Activated CD4-positive, alpha-beta T cell treated with anti-CD3 and anti-CD28 coated beads for 24 hours (primary cell): ENCODE measurements at places on chromosomes 6 and 20.
A peak's percentile ranks its signal among the peaks of the same experiment; 100 is the strongest.

DNA sequence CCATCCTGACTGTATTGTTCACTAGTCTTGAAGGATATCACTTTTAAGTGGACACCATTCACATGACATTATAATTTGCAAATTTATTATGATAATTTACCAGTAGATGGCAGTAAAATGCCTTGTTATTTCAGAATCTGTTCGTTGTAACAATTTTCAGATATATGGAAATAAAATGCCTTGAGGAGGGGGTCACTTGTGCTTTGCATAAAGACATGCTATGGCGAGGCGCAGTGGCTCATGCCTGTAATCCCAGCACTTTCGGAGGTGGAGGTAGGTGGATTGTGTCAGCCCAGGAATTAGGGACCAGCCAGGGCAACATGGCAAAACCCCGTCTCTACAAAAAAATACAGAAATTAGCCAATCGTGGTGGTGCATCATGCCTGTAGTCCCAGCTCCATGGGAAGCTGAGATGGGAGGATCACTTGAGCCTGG lies 9.0 kb upstream of the NCOA6 start:
- DNase-seq: no peak

DNA sequence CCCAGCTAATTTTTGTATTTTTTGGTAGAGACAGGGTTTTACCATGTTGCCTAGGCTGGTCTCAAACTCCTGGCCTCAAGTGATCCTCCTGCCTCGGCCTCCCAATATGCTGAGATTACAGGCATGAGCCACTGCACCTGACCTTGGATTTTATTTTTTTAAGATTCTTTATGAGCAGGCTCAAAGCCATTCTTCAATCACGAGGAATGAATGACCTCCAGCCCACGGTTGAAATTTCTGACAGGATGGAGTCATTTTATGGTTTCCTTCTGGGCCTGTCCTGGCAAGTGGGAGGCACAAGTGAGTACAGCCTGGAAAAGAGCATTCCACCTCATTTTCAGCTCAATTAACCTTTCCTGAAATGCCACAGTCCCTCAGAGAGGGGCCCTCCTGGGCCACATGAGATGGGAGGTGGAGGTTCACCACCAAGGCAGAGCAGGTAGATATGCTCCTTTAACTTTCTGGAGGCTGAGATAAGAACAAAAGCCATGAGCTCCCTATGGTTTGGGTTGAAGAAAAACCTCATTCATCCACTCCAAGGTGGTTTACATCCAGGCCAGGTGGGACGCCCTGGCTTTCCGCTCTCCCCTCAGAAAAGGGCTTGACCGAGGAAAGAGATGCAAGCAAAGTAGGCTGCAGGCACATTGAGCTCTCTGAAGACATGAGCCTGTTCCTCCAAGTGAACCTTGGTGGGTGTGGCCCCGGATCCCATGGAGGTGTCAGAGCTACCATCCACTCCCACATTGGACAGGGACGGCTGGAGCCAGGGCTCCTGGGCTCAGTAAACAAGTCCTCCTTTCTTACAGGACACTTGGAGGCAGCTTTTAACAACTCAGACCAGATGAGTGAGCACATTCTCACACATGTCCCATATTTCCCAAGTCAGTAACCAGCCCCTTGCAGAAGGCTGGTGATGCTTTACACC lies 208.5 kb upstream of the SSTR4 start:
- DNase-seq: no peak

DNA sequence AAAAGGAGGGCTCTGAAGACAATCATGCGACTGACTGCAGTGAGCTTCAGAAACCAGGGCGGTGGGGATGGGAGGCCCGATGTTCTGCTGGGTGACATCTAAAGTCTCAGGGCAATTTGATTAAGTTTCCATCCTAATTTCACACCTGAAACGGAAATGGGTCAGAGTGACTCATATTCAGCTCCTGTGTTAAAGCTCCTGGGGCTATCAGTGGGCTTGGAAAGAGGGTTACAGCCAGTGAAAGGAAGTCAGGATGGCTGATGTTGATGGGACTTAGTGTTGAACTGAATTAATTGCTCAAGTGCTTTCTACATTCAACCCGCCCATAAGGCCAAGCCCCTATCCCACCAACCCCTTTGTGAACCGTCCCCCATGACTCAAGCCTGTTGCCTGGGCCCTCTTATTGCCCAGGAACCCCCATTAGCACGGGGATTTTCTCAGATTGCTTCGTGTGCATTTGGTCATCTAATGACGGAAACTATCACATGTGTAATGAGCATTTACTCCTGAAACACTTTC lies 47.1 kb upstream of the TBC1D7 start:
- peak; percentile 37 for DNase-seq

GRCh38 chr6:107106165-107106564 lies 9.2 kb downstream of the BEND3 start:
- DNase-seq: no peak

- DNase-seq: no peak
Measured at GRCh38 chr6:169101981-169102380, 151.7 kb downstream of the THBS2 start.

GRCh38 chr6:28673787-28674671 lies 148.3 kb downstream of the GPX5 start:
- DNase-seq: peak; percentile 38
